ENCODE measurements at places on chromosomes 2 and 18. TPM values are rescaled to one million over a fixed set of nuclear protein-coding genes. Genes with fewer than 3 reads are reported as not detected.

Gene PRSS56
- total RNA-seq, result not detected

Gene B3GNT7
- 0.34 TPM for total RNA-seq

Gene MAL
- 0.23 TPM for total RNA-seq

Gene SPOPL
- total RNA-seq, result 8.5 TPM

Gene ZSWIM2
- not detected for total RNA-seq

Gene UPP2
- not detected for total RNA-seq

Gene EGR4
- not detected for total RNA-seq

Gene SFT2D3
- total RNA-seq, result 6.6 TPM

Gene RPRD1A
- total RNA-seq, result 52.0 TPM

Gene HJURP
- total RNA-seq, result 10.9 TPM

Gene ACADL
- total RNA-seq, result not detected

Gene C2orf66
- total RNA-seq, result not detected

Gene TDRD15
- not detected for total RNA-seq

Gene IL1RL2
- total RNA-seq, result 2.1 TPM

Gene ACTG2
- total RNA-seq, result 0.15 TPM

Gene PROC
- 0.19 TPM for total RNA-seq

Gene COL4A3
- not detected for total RNA-seq

Gene SLC19A3
- 0.08 TPM for total RNA-seq

Gene ZEB2
- total RNA-seq, result not detected

Gene GALNT13
- not detected for total RNA-seq

Gene PCARE
- not detected for total RNA-seq

Gene UGT1A5
- not detected for total RNA-seq

Gene SCYGR4
- not detected for total RNA-seq

Gene SLC14A1
- total RNA-seq, result not detected

Gene CAB39
- 116 TPM for total RNA-seq

Gene SERPINB10
- total RNA-seq, result 0.08 TPM

Gene CRYGD
- not detected for total RNA-seq

Gene CHRND
- not detected for total RNA-seq

Gene SDC1
- total RNA-seq, result 1,658 TPM

Gene RUFY4
- total RNA-seq, result not detected
